CD4-positive, CD25-positive, alpha-beta regulatory T cell (primary cell): ENCODE measurements at places on chromosomes 2 and 18. TPM values are rescaled to one million over a fixed set of nuclear protein-coding genes. Genes with fewer than 3 reads are reported as not detected.

- peak; percentile 94 for DNase-seq
Measured at GRCh38 chr2:157413326-157414035, 30.4 kb downstream of the CYTIP start.

DNA sequence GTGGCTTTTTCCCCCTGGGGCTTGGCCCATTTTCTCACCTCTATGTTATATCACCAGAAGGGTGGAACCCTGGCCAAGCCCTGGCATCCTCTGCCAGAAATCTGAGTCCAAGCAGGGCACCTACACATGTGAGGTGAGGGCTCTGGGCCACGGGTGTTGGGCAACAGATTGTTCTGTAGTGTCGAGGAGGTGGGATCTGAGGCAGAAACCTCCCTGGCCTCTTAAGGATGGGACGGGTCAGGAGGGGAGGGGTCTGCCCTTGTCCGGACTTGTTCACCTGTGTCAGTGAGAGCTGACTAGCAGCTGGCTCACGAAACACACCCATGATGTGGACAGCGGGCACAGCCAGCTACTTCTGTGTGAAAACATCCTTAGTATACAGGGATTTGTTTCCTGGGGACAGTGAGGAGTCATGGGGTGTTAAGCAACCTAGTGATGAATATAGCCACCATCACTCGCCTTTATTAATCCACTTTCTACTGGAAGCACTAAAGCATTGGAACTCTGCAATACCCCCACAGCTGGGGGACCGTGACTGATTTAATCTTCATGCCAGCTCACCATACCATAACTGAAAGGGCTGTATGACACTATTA lies 35.6 kb downstream of the EPAS1 start:
- no peak for DNase-seq

The PTPRM gene
- total RNA-seq, result 3.6 TPM

- no peak for DNase-seq
Measured at GRCh38 chr2:12412898-12413305, 303.8 kb upstream of the TRIB2 start.

The POLR1A gene
- 23.9 TPM for total RNA-seq

- DNase-seq, result no peak
Measured at GRCh38 chr2:240205348-240205747, 64.9 kb upstream of the OTOS start.

The CSRNP3 gene
- total RNA-seq, result not detected

DNA sequence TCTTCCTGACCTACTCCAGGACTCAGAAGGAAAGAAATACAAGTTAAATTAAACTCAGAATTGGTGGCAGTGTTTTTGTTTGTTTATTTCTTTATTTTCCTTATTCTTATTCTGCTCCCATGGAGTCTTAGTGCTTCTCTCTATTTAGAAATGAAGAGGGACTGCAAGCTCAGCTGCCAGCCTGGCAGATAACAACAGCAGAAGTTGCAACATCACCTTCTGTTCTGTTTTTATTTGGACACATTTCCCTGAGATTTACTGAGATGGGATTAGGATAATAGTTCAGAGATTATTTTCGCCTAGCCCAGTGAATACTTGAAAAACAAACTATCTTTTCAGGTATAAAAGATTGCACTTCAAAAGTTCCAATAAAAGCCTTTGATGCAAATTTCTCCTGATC lies 70.4 kb upstream of the DTNA start:
- DNase-seq, result no peak

DNA sequence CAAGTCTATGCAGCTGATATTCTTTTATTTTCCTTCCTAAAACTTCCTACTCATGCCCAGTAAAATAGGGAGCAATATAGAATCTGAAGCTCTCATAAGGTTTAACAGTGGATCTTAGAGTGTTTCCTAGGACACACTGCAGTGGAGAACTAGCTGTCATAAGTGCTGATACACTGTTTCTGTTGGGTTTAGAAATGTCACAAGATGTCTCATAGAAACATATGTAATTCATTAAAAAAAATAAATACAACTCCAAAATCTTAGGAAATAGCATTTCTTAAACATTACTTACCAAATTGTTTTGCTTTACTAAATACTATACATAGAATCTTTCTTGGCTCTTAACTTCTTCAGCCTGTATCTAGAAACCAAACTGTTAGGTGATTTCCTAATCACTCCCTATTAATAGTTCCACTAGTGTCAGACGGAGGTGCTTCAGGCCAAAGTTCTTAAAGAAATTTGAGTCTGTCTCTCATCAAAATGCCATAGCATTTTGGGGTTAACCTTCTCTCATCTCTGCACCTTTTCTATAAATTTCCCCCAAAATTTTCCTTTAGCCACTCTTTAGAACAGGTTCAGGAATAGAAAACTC lies 93.7 kb downstream of the CERKL start:
- no peak for DNase-seq

The CAMKMT gene
- 27.6 TPM for total RNA-seq

GRCh38 chr2:46650556-46651001 lies 171.2 kb downstream of the TMEM247 start:
- DNase-seq, result peak; percentile 73

GRCh38 chr18:12744103-12744502 lies 41.3 kb downstream of the PSMG2 start:
- peak; percentile 73 for DNase-seq

DNA sequence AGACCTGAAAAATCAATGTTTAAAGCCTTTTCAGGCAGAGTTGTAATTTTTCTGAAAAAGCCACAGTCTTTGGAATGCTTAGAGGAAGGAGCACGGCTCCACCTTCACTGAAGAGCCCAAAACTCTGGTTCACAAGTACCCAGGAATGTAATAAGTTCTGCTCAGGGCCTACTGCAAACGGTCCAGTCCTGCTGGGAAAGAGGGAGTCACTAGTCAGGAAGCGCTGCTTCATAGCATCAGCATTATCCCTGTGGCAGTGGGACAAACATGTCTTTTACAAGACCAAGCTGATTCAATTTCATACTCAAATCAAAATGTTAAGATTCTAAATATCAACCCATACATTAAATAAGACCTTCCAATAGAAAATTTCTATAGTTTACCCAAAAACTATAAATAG lies 152.9 kb upstream of the PGAP1 start:
- DNase-seq, result no peak

DNA sequence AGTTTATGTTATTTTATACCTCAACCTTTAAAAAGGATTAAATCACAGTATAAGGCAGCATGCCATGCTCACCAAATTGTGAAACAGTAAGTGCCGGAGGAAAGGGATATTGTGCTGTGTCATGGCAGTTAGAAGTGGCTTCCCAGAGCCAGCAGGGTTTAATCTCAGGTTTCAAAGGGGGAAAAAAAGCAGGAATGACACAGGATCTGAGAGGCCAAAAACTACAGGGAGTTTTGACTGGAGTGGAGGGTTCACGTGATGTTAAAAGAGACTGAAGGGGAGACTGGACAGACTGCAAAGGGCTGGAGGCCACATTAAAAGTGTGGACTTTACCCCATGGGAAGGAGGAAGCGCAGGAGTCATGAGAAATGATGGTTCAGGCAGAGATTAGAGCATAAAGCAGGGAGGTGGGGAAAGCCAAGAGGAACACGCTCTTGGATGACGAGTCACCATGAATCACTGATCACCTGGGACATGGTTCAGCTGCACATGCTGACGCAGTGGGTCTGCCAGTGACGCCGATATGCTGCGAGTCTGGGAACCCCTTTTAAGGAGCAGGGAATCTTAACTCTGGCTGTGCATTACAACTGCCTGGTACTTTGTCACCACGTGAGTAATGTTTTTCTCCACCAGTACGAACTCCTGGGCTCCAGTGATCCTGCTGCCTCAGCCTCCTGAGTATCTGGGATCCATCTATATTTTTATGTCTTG lies 6.1 kb downstream of the CHMP1B start:
- DNase-seq, result no peak

The ALPP gene
- total RNA-seq, result not detected

The WNT6 gene
- not detected for total RNA-seq

DNA sequence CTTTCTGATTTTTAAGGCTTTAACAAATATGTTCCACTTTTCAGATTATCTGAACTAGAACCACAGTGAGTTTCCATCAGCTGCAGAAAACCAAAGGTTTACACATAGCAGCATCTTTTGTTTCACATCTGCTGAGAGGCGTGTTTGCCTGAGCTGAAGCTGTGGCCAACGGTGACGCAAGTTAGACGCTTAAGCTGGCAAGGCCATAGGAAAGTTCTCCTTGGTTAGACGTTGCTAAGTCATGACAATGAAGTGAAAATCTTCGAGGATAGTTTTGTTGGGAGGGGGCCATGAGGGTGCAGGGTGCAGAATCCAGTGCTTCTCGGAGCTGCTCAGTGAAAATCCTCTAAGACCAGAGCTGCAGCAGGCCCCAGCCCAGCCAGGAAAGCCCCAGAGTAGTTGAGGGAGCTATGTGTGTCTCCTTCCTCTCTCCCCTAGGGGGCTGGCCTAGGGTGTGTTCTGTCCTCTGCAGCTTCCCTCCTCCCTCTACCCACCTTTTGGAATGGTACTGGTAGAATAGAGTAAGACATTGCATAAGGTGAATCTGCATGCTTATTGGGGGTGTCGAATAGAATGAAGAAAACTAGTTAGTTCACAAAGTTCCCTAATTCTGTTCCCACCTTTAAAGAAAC lies 105.4 kb downstream of the FHOD3 start:
- no peak for DNase-seq

GRCh38 chr2:168663993-168664392 lies 138.4 kb upstream of the NOSTRIN start:
- DNase-seq, result no peak

DNA sequence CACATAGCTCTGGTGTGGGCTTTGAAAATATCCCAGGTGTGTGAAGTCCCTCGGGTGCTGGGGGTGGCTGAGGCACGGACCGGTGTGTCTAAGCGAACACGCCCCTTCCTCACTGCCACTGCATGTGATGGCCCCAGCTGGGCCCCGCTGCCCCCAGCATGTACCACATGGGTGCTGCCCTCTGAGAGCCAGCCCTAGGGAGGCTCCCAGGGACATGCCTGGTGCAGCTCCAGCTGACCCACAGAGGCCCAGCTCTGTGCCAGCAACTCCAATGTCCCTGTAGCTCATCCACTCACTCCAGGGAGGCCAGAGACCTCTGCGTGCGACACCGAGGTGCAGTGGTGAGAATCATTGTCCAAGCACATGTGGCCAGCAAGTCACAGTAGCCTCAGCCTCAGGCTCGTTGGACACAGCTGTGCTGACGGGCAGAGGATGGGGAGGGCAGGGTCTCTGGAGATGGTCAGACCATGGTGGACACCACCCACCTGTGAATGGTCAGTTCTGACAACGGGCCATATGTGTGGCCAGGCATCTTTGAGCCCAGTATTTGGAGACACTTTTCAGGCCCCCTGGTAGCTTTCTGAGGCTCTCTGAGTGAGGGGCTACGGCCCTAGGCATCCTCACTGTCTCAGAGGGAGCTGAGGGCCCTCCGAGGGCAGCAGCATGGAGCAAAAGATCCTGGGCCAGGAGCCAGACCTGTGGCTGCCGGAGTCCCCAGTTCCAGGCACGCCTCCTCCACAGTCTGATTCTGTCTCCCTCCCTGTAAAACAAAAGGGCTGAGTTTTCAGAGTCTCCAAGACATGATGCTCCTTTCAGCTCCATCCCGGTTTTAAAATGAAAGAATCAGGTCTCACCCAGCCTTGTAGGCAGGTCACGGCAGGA lies 220.7 kb downstream of the NDUFA10 start:
- DNase-seq, result no peak

GRCh38 chr2:34652636-34653035 lies 1053.5 kb upstream of the FAM98A start:
- no peak for DNase-seq

The CRYBA2 gene
- total RNA-seq, result not detected

- no peak for DNase-seq
Measured at GRCh38 chr2:33298233-33298632, 178.2 kb upstream of the RASGRP3 start.

DNA sequence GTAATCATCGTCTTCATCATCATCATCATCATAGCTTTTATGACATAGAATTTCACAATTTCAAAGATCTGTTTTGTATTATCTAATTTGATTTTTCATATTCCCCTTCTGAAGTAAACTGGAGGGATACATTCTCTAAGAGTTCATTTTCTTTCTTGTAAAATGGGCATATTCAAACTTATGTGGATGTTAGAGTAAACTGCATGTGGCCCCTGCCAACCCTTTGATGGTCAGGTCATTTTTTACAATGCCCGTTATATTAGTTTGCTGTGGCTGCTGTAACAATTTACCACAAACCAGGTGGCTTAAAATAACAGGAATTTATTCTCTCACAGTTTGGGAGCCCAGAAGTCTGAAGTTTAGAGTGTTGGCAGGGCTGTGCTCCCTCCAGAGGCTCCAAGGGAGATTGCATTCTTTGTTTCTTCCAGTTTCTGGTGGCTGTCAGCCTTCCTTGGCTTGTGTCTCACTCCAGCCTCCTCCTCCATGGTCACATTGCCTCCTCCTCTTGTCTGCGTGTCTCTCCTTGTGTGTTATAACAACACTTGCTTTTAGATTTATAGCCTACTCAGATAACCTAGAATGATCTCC lies 127.5 kb upstream of the MMADHC start:
- DNase-seq, result no peak

DNA sequence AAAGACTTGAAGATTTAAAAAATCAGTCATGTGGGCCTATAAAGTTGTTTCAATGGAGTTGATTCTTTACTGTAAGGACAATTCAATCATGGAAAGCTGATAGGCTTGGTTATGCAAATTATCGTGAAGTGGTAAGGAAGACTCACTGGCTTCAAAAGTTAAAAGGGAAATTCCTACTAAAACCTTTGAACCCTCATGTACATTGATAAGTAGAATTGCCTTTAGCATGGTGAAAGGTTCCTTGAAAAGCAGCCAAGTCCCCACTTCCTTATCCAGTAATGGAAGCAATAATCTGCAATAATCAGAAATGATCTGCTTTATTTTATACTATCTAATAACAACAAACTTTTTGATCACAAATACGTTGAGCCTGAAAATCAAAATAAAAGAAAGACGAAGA lies 14.4 kb upstream of the CCL20 start:
- no peak for DNase-seq

DNA sequence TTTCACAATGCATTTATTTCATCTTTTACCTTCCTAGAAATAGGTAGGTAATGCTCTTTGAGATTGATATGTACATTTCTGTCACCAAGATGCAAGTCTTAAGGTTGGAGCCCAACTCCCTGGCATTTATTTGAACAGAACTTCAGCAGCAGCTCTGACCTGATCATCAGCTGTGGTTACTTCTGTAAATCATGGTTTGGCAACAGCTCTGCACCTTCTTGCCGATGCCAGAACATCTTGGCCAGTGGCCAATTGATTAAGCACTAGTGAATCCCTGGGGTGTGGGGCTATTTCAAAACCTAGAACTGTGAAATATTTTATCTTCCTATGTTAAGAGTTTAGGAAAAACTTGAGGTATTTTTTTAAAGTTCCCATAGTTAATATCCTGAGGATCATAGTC lies 124.8 kb upstream of the NYAP2 start:
- no peak for DNase-seq

DNA sequence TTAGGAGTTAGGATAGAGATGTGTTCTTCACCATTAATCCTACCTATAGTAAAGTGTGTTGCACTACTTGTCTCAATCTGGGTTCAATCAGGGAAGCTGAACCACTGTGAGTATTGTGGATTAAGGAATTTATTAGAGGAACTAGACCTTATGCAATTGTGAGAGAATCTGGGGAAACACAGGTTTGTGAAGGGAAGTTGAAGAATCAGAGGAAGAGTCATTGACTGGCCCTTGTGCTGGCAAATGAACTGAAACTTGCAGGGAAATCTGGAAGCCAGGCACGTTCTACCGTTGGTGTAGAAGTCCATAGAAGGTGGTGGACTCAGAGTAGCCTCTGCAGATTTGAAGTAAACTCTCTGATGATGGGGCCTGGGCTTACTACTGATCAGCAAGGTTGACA lies 44.7 kb upstream of the HK2 start:
- DNase-seq, result no peak

The FSIP2 gene
- 0.32 TPM for total RNA-seq
